Foreskin keratinocyte (primary cell): ENCODE measurements at places on chromosomes 11 and 22. TPM values are rescaled to one million over a fixed set of nuclear protein-coding genes. Genes with fewer than 3 reads are reported as not detected.

- no peak for DNase-seq
These were observed 55.3 kb upstream of the TEAD1 start for GRCh38 chr11:12618743-12619540.

DNA sequence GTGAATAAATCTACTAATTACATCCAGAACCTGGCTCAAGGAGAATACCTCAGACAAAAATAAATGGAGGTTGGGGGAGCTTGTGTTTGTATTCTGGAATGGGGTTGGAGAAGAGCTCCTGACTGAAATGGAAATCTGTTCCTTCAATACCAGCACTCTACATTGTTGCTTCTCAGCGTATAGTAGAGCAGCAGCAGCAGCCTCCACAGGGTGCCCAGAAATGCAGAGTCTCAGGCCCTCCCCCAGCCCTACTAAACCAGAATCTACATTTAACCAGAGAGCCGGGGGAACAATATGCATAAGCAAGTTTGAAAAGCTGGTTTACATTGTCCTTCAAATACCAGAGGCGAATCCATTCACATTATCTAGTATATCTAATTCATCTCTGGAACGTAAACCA lies 474.8 kb downstream of the NTM start:
- DNase-seq: no peak

DNA sequence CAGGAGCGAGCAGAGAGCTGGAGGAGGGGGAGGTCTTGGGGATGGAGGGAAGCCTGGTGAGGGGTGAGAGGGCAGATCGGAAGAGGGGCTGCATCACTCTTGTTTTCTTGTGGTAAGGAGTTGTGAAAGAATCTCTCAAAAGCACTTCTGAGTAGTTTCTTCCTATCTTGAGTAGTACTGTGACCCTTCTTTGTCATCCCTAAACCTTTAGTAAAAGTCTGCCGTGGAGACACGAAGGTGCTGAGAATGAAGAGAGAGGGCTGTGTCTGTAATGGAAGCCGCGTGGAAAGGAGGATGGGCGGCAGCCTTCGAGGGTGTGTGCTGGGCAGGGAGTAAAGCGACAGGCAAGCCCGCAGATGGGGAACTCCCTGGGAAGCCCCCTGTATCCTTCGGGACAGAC lies 237.8 kb downstream of the TBC1D22A start:
- no peak for DNase-seq

GRCh38 chr11:58392746-58393145 lies 13.9 kb downstream of the OR5B3 start:
- peak; percentile 23 for DNase-seq

- no peak for DNase-seq
These were observed 39.3 kb downstream of the DDI1 start for GRCh38 chr11:104075706-104076105.

The LINC01488 gene
- polyA plus RNA-seq: not detected in 2 replicates

DNA sequence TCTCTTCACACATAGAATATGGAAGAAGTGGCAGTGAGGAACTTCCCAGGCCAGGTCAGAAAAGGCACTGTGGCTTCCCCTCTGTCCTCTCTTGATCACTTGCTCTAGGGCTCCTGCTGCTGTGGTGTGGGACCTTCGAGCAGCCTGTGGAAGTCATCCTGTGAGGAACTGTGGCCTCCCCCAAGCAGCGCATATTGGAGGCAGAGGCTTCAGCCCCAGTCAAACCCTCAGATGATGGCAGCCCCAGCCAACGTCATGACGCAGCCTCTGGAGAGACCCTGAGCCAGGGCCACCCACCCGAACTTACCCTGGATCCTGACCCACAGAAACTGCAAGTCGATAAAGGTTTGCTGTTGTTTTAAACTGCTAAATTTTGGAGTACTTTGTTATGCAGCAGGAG lies 444.9 kb downstream of the TBC1D22A start:
- no peak for DNase-seq

DNA sequence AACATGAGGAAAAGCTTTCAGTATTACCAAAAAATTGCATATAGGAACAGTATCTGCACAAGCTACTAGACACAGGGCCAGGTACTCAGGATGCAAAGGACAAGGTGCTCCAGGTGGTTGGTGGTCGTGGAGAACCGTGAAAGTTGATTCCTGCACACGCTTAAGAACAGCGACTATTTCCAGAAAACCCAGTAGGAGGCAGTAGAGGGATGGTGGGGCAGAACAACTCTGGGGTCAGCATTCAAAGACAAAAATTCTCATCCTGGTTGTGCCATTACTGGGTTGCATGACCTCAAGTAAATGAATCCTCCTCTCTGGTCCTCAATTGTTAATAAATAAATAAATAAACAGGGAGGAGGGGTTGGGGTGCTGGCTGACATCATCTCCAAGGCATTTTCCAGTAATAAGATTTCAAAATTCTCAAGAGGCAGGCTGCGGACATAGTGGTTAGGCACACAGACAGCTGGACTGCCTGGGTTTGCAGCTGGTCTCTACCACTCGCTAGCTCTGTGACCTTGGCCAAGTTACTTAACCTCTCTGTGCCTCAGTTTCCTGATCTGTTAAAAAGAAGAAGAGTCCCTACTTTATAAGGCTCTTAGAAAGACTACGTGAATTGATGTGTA lies 89.6 kb downstream of the ISX start:
- DNase-seq: no peak
